ENCODE measurements at places on chromosomes 11 and 22.

- DNase-seq: no peak
These were observed 14.6 kb downstream of the ARHGEF17 start for GRCh38 chr11:73322382-73323306.

DNA sequence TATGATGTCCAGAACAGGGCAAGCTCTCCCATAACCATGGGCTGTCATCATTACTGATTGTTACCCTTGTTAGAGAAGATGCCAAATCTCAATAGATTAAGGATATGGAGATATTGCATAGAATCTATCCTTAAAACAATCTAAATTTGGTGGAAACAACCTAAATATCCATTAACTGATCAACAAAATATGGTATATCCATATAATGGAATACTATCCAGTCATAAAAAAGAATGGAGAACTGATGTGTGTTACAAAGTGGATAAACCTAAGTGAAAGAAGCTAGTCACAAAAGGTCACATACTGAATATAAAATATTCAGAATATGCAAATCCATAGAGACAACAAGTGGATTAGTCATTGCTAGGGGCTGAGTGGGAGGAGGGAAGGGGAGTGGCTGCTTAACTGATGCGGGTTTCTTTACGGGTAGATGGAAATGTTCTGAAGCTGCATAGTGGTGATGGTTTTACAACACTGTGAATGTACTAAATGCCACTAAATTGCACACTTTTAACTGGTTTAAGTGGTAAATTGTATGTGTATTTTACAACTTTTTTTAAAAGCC, 36.1 kb upstream of the SMCO4 start:
- DNase-seq: no peak

DNA sequence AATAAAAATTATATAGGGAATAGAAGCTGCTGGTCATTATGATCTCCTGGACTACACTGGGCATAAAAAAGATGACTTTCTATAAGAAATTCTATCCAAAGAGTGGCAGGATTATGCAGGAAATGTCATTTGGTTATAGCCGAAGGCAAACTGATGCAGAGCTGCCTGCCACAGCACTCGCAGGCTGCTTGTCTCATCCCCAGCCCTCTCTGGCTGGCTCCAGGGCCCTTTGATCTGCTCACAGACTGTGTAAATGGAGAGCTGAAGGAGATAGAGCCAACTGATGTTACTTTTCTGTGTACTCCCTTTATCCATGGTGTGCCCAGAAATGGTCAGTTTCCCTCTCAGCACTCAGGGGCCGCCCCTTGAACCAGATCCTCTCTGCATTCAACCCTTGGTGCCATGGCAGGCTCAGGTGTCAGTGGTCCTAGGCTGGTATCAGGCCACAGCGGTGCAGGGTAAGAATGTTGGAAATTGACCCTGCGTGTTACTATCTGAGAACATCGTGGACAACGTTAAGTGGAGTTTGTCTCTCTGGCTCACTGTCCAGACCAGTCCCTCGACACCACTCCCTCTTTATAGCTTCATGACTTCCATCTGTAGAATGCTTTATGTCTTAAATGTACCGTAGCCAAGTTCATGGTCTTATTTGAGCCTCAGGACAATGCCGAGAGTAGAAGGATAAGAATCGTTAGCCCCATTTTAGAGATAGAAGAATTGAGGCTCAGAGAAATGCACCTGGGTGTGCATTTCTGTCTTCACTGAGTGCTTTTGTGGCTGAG, 27.8 kb downstream of the TEAD1 start:
- DNase-seq: no peak

DNA sequence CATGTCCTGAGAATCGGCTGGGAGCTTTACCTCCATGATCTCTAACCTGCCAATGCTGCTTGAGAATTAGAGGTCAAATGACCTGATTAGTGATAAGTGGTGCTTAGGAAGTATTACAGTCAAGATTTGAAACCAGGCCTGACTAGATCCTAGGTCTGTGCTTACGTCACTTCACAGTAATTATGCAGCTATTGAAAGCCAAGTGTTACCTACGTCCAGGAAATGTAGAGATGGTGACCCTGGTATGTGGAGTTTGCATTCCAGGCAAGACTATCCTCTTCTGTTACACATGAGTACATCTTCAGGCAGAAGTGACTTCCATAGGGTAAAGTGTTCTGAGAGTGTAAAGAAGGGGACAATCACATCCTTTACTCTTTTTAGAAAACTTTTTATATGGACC, 530.4 kb upstream of the TENM4 start:
- no peak for DNase-seq

- DNase-seq: no peak
These were observed 23.0 kb downstream of the POU2AF1 start for GRCh38 chr11:111355956-111356659.

DNA sequence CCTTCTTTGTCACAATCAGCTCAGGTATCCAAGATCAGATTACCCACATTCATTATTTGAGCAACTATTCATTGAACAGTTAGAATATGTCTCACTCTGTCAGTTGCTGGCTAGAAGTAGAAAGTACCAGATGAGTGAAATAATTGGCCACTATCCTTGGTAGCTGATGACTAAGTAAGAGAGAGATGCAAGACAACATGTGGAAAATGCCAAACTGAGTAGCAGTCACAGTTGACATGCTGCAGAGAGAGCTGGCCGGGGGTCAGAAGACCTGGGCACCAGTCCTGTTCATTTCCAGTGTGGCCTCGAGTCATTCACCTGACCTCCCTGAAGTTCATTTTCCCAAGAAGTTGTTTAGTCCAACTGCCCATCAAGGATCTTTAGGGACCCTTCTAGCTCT, 22.5 kb upstream of the SMIM35 start:
- DNase-seq: no peak

GRCh38 chr11:15800111-15800800, 556.1 kb downstream of the SOX6 start:
- no peak for DNase-seq

GRCh38 chr11:119940401-119940976, 197.4 kb downstream of the TRIM29 start:
- DNase-seq: no peak

DNA sequence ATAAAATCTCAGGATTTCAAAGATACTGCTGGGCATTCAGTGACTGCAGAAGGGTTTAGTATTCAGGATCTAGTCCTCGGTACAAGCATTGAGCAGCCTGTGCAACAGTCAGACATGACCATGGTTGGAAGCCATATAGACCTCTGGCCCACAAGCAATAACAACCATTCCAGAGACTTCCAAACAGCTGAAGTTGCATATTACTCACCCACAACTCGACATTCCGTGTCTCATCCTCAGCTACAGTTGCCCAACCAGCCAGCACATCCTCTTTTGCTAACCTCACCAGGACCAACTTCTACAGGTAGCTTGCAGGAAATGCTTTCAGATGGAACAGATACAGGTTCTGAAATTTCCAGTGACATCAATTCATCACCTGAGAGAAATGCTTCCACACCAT, 156.8 kb downstream of the C11orf91 start:
- no peak for DNase-seq

DNA sequence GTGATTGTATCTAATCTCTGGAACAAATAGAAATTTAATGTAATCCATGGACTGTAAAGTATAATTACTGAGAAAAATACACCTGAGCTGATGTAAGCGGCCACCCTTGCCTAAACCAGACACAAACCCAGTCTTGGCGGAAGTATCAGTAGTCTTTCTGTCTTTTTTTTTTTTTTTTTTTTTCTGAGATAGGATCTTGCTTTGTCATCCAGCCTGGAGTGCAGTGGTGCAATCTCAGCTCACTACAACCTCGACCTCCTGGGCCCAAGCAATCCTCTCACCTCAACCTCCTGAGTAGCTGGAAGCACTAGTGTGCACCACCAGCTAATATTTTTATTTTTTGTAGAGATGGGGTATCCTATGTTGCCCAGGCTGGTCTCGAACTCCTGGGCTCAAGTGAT, 5.5 kb upstream of the CXCR5 start:
- no peak for DNase-seq

- DNase-seq: no peak
These were observed 44.1 kb upstream of the E2F8 start for GRCh38 chr11:19284881-19285280.

DNA sequence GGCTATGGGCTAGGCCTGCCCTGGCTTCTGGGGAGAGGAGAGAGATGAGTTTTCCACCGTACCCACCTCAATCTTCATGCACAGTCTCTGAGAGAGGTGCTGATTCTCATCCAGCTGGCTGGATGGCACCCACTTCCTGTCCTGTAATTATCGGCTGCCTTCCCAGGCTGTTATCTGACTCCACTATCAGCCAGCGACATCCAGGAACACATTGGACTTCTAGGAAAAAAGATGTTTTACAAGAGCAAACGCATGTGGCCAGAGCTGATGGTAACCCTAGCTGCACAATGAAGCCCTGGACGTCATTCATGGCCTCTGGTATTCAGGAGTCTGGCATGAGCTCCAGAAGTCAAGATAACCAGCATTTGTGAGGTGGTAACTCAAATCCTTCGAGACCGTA, 137.4 kb downstream of the EHF start:
- no peak for DNase-seq

- DNase-seq: no peak
These were observed 9.9 kb downstream of the OR6M1 start for GRCh38 chr11:123796226-123796625.

- no peak for DNase-seq
These were observed 135.8 kb upstream of the SPON1 start for GRCh38 chr11:13826505-13827278.

GRCh38 chr11:92322225-92322624, 97.6 kb downstream of the FAT3 start:
- no peak for DNase-seq

DNA sequence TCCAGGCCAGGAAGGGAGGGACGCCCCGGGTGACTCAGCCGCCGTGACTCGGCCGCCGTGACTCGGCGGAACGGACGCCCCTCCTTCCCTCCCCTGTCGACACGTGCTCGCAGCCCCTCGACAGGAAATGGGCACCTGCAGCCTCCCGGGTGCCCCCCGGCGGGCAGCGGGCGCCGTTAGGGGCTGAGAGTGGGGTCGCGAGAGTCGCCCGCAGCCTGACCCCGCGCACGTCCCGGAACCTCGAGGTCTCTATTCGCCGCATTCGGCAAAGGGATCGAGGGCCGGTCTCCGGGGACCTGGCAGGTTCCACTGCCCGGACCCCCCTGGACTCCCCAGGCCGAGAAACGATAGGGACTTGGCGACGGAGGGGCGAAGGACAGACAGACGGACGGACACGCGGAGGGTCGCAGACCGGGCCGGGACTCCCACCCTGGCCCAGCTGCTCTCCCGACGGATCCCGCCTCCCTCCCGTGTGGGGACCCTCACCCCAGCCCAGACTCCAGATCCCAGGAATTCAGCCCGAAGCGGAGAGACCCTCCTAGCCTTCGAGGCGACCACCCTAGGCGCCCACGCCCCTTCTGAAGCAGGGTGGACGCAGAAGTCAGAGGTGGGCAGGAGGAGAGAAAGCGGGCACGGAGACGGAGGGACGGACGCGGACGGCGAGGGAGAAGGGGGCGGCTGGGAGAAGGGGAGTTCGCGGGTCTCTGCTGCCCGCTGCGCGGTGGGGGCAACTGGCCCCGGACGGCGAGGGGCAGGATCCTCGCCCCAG, 648 bp downstream of the FOSL1 start:
- peak; percentile 30 for DNase-seq

- DNase-seq: no peak
These were observed 1.1 kb upstream of the FADS2 start for GRCh38 chr11:61826930-61827570.

DNA sequence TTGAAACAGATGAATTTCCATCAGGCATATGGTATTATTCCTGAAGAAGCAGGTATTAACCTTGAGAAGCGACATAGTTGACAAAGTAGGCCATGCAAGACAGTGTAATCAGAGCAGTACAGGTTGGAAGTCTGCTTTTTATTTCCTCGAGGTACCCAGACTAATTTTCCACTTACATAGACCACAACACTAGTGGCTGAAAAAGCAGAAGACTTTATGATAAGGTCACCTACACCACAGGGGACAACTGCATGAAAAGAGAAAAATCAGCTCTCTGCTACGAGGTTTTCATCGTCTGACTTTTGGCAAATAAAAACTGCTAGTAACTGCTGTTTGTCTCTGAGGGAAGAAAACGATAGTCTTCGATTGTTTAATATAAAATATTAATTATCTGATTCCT, 77.5 kb downstream of the CNTN5 start:
- DNase-seq: no peak

GRCh38 chr11:135074397-135074998, 662.5 kb upstream of the B3GAT1 start:
- no peak for DNase-seq

- DNase-seq: no peak
These were observed 84.0 kb downstream of the NECTIN1 start for GRCh38 chr11:119645018-119645417.

DNA sequence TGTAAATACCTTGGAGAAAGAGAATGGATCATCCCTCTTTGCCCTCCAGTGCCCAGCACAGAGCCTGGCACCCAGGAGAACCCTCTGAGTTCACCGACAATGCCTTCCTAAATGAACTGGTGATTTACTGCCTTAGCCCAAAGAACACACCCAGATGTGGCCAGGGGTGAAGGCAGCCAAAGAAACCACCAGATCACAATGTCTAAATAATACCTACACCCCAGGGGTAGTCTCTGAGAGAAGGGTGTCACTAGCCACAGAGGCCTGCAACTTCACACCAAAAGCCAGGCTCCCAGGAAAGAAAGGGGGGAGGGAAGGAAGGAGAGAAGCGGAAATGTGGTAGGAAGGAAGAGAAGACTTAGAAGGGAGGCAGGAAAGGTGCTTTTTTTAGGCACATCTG, 65.7 kb downstream of the RPL27A start:
- no peak for DNase-seq

DNA sequence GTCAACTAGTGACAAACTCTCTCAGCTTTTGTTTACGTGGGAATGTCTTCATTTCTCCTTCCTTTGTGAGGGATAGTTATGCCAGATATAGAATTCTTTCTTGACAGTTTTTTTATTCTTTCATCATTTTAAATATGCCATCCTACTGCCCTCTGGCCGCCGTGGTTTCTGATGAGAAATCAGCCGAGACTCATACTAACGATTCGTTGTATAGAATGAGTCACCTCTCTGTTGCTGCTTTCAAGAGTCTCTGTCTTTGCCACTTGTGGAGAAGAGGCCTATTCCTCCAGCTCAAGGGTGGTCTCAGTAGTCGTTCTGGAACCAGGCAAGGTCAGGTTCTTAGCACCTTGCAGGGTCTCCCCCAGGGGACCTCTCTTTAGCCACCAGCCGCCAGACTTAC, 8.0 kb downstream of the MYO7A start:
- no peak for DNase-seq

DNA sequence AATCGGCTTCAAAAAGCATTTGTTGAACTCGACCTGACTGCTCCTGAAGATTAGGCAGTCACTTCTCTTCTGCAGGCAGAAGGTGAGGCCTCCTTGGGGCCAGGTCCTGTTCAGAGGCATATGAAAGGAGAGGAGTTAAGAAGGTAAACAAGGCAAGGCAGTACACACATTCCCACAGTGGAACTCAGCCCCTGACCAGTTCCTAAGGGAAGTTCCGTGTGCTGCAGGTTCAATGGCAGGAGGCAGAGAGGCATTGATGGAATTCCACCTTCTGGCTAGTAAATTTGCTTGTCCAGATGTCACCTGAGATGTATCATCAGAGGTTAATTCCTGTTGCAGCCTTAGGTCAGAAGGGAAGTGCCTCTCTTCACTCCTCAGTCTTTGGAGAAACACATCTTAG, 337.0 kb upstream of the MTNR1B start:
- no peak for DNase-seq

GRCh38 chr11:8983552-8983951, 19.3 kb upstream of the TMEM9B start:
- DNase-seq: no peak
